Ascending aorta (tissue), 2 donors: ENCODE measurements at places on chromosomes 1 and 21.
A peak's percentile ranks its signal among the peaks of the same experiment; 100 is the strongest.

- no peak for DNase-seq
Observed at GRCh38 chr1:8874230-8875201, 4.0 kb downstream of the ENO1 start.

DNA sequence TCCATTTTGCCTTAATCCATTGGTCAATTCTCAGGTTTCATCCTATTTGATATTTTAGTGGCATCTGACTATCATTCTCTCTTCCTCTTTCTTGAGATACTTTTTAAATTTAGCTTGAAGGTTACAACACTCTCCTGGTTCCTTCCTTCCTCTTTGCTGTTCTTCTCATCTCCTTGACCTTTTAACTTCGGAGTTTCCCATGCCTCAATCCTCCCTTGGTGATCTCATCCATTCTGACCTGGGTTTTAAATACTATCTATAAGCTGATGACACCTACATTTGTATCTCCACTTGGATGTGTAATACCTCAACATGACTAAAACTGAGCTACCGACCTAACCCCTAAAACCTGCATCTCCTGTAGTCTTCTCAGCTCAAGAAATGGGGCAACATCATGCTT, 4.8 kb upstream of the ZNF687 start:
- DNase-seq = no peak

- DNase-seq = no peak
Observed at GRCh38 chr1:20511518-20512428, 3.8 kb upstream of the MUL1 start.

DNA sequence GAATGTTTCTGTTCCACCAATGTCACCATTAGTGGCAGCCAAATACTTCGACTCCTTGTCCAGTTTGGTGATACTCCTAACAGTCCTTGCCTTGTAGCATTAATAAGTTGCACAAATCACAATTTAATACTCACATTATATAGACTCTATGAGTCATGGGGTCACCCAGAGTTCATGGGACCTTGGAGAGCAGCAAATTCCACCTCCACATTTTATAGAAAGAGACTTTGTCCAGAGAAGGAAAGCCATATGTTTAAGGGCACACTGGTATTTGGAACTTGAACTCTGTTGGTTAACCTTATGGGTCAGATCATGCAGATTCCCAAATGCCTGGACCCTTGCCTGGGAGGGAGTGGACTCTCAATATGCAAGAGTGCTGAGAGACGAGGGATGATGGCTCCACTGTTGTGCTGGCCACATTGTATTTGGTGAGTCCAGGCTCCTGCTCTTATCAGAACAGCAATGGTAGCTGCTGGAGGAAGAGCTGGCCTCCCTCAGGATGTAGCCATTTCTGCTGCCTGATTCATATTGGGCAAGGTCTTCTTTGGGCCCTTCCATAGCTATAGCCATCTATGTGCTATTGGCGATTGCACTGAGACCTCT, 30.6 kb downstream of the DNAJC6 start:
- no peak for DNase-seq

DNA sequence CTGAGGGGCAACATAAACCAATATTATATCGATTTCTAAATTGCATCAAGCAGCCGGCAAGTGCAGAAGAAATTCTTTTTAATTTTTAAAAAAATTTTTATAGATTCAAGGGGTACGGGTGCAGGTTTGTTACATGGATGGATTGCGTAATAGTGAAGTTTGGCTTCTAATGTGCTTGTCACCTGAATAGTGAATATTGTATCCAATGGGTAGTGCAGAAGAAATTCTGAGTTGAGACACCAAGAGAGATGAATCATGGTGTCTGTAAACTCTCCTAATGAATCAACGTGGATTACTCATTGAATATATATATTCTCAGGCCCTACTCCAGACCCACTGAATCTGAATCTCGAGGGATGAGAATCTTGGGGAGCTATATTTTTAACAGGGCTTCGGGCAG, 253.7 kb upstream of the FOXD3 start:
- DNase-seq = no peak

GRCh38 chr1:84434801-84435549, 36.7 kb downstream of the DNASE2B start:
- DNase-seq = no peak

DNA sequence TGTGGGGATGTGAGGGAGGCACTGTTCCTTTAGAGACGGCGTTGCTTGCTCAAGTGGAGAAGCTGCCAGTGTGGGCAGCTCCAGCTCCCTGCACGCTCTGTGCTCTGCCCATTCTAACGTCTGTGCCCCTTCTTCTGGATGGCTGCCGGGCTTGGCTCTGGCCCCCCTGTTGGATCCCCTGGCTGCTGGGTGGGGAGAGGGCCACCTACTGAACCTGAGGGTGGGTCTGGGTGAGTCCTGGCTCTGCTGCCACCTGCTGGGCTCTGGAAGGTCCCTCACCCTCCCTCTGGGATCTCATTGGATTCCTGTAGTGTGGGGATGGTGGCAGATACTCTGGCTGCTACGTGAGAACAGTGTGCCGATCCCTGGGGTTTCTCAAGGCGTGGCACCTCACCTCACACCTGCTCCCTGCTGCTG, 5.0 kb downstream of the PFKL start:
- DNase-seq = no peak

- no peak for DNase-seq
Observed at GRCh38 chr1:167225920-167226319, 5.2 kb downstream of the POU2F1 start.

DNA sequence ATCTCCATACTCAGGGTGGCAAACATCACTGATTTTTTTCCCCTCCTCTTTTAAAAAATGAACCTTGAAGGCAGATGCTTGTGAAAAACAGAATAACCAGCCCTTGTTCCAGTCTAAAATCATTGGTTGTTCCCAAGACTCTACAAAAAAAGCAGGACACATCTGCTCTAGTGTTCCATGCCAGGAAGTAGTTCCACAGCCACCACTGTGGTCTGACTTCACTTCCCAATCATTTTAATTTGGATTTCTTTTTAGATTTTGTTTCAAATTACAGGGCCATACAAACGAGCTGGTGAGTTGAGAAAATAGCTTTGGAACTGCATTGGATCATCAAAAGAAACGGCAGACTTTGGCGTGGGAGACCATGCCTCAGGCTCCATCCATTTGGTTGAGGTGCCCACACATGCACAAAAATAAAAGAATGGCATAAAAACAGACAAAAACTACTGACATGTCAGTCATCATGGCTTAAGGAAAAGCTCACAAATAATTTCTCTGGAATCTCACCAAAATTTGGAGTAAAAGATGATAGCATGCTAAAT, 210.0 kb downstream of the GABPA start:
- DNase-seq = no peak

DNA sequence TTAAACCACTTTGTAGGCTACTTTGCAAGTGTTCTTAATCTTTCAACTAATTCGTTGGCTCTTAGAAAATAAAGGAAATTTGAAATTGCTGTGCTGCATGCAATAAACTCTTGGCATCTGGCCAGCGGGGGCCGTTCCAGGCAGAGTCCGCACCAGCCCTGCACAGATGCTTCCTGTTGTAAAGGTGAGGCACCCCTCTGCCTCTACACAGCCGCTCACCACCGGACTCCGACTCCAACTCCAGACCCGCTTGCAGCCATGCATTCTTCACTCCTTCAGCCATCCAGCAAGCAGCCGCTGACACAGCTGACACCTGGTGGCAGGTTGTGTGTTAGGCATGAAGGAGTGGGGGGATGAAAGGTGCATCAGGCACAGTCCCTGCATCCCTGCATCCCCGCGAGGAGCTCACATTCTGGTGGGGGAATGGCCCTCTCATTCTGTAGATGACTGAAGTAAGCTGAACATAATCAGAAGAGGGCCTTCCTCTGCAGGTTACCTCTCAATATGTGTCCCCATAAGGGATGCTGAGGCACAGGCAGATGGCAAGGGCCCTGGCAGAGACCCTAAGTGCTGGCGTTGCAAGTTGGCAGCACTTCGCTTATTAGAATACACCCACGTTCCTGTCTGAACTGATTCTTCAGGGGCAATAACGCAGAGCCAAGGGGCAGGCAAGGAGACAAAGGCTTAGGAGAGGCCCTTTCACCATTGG, 56.8 kb downstream of the GLIS1 start:
- DNase-seq = no peak

DNA sequence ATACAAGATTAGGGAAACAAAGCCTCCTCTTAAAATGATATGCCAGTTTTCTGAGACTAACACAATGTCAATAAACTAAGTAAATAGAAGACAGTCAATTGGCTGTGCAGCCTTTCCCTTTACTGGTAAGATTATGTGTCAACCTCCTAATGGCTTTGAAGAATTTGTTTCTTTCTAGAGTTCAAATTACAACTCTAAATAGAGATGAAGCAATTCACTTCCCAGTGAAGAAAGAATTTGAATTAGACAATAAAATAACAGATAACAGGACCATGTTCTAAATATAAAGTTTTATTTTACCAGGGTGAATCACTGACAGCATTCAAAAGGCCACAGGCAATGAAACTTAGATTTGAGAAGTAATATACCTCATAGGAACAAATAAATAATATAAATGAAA, 680.3 kb downstream of the PLA2G4A start:
- DNase-seq = no peak

DNA sequence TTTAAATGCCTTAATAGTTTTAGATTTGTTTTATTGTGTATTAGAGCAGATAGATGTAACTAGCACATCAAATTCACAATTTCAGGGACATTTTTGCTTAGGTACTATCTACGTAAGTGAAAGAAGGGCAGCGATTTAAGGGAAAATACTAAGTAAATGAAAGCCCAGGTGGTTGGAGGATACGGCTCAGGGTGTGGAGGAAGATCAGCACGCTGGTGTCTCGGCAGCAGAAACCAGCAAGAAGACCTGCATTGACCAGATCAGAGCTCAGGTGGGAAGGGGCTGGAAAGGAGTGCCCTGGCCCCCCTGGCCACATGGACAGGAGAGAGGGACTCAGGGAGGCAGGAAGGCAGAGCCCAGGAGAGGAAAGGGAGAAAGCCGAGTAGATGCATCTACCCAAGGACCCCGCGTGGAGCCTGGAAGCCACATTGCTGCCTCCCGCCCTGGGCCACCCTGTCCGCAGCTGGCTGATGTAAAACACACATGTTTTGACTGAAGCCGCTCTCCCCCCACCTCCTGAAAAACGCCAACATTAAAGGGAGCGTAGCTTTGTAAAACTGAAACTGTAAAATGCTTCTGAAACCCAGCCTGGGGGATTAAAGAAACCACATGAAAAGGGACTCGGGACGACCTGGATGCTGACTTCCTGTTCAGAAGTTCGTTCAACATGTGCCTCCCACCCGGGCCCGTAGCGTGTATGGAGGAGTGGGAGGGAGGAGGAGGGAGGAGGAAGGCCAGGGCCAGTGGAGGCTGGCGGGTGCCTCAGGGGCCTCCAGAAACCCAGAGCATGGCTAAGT, 72.6 kb upstream of the TARDBP start:
- DNase-seq = no peak

- DNase-seq = peak; percentile 64
Observed at GRCh38 chr1:235329139-235329902, 951 bp downstream of the GGPS1 start.

- no peak for DNase-seq
Observed at GRCh38 chr1:111242805-111243523, 15.5 kb downstream of the CHI3L2 start.

- no peak for DNase-seq
Observed at GRCh38 chr1:218880484-218881060, 293.1 kb upstream of the LYPLAL1 start.

DNA sequence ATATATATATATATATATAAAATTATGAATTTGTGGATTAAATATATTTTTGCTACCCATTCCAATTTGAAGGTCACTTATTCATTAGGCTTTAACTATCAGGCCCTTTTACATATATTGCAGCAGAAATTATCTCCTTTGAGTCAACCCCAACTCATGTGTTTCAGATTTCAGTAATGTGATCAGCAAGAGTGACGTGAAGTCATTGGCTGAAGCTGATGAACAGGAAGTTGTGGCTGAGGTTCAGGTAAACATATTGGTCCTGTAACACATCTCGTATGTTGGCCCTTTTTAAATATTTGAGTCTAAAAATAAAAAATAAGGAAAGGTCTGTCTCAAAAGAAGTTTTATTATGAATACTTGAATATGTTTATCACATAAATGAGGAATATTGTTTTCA, 8.5 kb downstream of the VPS45 start:
- DNase-seq = no peak

DNA sequence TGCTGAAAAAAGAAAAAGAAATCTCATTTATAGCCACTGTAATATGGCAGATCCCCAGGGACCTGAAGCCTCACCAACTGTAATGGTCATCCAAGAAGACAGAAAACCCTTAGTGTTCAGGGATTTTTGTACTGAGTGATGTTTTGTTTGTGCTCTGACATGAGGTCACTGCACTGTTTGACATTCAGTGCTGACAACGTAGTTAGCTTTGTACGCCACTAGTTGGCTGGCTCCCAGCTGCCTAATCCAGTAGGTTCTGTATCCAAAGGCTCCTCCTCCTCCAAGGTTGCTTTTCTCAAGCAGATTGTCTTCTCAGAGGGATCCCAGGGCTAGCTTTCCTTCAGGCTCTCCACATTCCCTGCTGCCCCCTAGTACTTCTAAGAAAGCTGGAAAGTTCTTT, 9.5 kb upstream of the YRDC start:
- no peak for DNase-seq

DNA sequence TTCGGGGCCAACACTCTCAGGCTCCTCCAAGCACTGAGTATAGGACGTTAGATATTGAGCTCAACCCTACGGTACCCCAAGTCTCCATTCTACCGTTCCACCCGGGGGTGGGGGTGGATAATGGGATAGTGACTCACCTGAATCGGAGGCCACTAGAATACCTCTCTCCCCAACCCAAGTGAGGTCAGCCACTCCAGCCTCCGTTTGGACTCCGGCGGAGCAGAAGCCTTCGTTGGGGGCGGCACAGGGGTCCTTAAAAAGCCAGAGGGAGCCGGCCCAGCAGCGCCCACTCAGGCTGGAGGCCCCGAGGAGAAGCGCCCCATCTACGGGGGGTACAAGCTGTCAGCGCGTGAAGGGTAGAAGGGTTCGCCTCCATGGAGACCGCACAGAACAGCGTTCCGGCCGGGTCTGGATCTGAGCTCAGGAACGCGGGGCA, 556 bp downstream of the WDR77 start:
- no peak for DNase-seq

GRCh38 chr1:208731981-208732821, 488.0 kb upstream of the PLXNA2 start:
- no peak for DNase-seq

GRCh38 chr1:27981145-27981544, 21.4 kb downstream of the XKR8 start:
- DNase-seq = no peak

DNA sequence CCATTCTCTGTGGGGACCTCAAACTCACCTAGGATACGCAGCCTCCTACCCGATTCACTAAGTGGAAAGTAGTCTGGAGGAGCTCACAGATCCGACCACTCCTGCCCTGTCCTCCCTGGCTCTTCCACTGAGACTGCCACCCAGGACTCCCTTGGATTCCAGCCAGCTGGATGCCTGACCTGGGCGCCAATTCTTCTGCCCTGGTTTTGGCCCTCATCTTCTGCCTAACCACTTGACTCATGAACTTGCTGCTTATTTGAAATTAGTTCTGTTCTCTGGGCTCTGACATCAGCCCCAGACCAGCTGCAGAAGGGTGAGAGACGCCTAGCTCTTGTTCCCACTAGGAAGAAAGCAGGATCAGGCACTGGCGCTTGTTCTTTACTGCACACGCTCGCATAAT, 48.9 kb downstream of the SLC35D1 start:
- DNase-seq = no peak

- no peak for DNase-seq
Observed at GRCh38 chr1:30200161-30200560, 523.2 kb downstream of the MATN1 start.
